Stimulated activated CD8-positive, alpha-beta memory T cell treated with anti-CD3 and anti-CD28 coated beads, Interleukin-4, amount 100 ng/mL, for 1 hour (primary cell): ENCODE measurements at places on chromosomes 7 and 10.

DNA sequence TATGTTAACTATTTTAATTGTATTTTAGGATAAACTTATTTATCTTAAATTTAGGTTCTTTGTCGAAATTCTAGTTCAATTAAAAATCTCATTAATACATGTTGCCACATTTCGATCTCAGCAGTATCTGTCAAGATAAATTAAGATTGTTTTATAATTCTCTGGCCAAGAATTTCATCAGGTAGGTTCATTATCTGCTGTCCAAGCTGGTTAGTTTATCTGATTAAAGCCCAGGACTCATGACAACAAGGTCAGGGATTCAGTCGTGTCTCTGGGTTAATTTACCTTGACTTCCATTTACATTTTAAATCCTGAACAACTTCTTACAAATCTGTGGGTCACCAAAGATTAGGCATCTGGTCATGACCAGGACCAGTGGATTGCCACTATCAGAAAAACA is 7.6 kb downstream of the STEAP4 start:
- no peak for DNase-seq

GRCh38 chr7:148483515-148484308 is 106.9 kb upstream of the C7orf33 start:
- DNase-seq = no peak

DNA sequence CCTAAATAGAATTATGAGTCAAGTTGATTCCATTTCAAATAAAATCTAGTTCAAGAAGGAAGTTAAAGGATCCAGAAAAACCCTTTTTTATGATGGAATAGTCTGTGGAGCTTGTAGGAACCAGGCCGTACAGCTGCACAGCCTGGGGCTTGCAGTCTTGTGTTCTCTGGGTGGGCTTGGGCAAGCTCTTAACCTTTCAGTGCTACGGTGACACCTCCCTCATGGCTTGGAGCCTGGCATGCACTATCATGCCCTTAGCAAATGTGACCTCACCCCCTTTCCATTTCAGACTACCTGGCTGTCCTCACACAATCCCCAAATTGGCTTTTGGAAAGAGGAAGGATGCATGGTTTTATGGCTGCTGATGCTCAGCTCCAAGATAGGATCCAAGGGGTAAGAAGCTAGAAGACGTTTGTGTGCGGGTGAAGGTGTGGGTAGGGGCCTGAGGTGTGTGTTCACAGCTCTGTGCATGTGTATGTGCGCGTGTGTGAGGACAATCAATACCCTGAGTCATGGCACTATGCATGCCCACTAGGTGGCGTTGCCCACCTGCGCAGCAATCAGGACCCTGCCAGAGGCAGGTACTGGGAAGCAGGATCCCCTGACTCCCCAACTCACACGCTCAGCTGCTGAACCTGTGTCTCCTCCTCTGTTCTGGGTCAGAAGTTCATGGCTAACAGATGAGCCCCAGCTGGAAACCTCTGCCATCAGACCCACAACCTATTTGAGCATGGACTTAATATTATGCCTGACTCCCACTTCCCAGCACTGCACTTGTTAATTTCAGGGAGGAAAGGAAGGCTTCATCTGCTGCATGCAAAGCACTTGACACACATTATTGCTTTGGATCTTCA is 113.4 kb downstream of the PTPN20 start:
- DNase-seq = peak; percentile 11

DNA sequence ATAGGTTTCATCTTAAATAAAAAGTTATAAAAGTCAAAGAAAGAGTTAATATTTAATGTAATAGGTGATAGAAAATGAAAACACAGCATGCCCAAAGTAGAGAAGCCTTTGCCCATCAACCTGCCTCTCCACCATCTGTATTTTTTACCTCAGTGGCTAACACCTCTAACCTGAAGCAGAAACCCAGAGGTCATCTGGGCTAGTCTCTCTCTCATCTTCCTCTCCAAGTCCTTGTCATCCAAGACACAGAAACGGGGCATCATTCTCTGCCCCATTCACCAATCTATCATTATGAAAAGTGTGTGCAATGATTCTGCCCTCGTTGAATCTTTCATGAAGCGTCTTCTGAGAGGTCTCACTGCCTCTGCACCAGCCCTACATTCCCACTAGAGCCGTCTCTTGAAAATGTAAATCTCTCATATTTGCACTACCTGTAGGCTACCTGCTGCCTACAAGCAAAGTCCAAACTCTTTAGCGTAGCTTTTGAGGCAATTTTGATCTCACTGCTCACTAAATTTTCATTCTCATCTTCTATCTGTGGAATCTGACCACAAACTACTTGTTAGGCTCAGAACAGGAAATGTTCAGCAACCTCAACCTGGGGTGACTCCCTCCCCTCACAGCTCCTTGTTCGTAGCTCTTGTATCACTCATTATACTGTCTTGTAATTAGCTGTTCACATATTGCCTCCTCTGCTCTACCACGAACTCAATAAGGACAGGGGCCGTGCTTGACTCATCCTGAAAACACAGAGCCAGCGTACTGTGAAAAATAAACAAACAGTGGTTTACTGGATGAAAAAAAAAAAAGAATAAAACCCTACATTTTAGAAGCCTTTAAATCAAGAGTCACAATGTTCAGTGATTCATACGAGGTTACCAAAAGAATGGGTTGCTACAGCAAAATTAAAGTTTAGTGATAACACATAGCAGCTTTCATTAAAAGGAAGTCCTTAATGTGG is 83.1 kb downstream of the CTNNA3 start:
- DNase-seq = no peak

DNA sequence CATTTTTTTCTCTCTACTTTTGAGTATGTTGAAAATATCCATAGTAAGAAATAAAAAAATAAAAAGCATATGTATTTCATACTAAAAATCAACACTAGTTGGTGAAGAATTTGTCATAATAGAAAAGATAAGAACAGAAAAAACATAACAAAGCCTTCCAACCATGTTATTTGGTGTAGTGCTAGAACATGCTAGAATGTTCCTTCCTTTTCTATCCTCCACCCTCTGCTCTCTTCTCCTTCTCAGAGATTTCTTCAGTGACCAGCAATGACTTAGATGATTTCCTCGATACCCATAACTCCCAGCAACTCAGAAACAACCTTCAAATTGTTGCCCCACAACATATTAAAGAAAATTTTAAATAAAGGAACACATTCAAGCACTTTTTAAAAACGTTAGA is 2.6 kb downstream of the ZC3HAV1 start:
- DNase-seq = no peak

- no peak for DNase-seq
Measured at GRCh38 chr10:21724687-21725367, 190.8 kb downstream of the MLLT10 start.

GRCh38 chr10:121813211-121813815 is 114.5 kb downstream of the ATE1 start:
- DNase-seq = no peak

- no peak for DNase-seq
Measured at GRCh38 chr10:87862679-87863052, 667 bp downstream of the KLLN start.

- no peak for DNase-seq
Measured at GRCh38 chr7:110938165-110938564, 152.8 kb upstream of the LRRN3 start.

GRCh38 chr7:91671245-91671644 is 209.3 kb downstream of the MTERF1 start:
- no peak for DNase-seq

DNA sequence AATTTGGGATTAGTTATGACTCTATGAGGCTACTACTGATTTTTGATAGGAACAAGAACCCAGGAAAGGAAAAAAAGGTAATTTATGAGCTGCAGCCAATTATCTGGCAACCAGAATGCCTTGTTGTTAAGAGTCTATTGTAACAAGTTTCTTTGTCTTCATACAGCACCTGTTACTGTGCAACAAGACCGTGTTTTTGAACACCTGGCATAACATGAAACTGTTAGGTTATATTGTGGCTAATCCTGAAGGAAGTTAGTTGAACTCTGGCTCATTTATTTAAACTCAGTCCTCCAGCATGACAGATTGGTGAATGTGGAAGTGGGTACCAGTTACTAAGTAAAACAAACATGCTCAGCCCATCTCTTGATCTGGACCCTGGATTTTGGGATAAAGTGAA is 33.0 kb downstream of the RALA start:
- no peak for DNase-seq

DNA sequence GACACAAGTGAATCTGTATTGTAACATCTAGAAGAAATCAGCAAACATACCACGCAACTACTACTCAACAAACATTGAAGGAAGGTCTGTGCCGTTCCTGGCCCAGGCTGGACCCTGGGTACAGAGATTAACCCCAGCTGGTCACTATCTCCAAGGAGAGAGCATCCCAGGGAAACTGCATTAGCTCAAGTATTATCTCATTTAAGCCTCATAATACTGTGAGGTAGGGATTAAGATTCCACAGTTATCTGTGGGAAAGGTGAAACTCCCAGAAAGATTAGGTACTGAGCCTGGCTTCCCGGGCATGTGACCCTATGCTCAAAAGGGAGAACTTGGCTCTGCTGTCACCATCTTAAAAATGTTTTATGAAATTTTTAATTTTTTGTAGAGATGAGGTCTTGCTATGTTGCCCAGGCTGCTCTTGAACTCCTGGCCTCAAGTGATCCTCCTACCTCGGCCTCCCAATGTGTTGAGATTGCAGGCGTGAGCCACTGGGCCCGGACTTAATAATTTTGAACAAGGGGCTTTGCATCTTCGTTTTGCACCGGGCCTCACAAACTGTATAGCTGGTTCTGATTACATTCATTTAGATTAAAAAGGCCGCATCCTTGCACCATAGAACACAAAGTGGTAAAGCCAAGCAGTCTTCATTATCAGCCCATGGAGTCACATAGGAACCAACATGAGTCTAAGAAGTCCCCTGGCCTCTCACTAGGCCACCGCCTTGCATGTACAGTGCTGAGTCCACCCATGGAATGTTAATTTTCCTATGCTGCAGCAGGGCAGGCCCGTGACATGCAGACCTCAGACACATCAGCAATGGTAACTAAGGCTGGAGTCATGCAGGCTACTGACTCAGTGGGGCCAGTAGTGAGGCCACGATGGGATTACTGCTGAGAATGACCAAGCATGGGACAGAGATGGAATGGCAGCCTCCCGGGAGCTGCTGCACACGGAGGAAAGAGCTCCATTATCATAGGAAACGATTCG is 5.5 kb upstream of the CTBP2 start:
- no peak for DNase-seq

DNA sequence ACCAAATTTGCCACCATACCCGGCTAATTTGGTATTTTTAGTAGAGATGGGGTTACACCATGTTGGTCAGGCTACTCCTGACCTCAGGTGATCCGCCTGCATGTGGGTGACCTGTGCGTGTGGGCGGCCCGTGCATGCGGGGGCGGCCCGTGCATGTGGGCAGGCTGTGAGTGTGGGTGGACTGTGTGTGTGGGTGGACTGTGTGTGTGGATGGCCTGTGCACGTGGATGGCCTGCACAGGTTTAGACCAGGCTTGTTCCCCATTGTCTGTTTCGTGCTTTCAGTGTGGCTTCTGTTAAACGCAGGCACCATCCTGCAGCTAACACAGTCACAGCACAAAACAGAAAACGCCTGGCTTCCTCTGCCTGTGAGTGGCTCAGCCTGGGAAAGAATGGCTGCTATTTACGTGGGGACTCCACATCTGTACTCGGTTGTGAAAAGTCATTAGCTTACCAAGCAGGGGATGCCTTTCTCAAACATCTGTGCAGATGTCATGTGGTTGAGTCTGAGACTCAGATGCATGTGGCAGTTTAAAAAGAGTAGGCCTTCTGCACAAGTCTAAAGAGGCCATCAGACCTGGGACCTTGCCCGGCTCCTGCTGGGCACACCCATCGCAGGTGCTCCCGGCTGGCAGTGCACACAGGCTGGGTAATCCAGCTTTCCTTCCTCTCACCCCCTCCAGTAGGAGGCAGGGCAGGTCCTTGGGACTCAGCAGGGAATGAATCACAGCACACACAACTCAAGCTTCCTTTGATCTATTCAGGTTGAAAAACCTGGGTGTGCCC is 91.6 kb downstream of the COBL start:
- no peak for DNase-seq

- DNase-seq = no peak
Measured at GRCh38 chr7:129083525-129083924, 28.6 kb upstream of the TNPO3 start.

- DNase-seq = no peak
Measured at GRCh38 chr10:64726466-64726865, 1205.3 kb downstream of the REEP3 start.

DNA sequence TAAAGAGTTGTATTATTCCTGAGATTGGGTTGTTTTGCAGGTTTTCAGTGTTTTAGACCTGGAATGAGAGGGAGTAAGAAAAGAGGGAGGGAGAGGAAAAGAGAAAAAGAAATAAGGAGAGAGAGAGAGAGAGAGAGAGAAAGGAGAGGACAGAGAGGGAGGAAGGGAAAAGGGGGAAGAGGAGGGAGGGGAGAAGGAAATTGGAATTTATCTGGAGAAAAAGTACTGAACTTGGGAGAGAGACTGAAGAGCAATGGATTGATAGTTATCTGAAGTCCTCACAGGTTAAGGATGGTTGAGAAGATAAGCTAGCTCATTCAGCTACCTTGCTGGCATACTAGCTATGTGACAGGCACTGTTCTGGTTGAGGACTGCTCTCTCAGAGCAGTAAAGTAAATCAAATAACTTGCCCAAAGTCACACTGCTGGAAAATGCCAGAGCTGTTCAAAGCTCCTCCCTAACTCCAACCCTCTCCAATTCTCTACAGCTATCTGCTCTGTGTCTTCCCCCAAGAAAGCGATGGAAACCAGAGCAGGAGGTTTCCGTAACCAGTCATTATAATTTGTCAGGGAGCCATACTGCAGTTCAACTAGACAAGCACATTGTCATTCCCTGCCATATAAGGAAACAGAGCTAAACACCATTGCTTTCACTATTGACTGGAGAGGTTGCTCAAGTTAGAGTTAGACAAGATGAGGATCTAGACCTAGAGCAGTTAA is 10.7 kb downstream of the CALD1 start:
- DNase-seq = no peak

DNA sequence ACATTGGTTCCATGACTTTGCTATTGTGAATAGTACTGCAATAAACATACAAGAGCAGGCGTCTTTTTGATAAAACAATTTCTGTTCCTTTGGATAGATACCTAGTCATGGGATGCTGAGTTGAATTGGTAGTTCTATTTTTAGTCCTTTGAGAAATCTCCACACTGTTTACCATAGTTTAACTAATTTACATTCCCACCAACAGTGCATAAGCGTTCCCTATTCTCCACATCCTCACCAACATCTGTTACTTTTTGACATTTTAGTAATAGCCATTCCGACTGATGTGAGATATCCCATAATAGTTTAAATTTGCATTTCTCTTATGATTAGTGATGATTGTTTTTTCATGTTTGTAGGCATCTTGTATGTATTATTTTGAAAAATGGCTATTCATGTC is 707.0 kb downstream of the SORCS1 start:
- no peak for DNase-seq

GRCh38 chr7:140417456-140418155 is 13.7 kb downstream of the RAB19 start:
- no peak for DNase-seq

DNA sequence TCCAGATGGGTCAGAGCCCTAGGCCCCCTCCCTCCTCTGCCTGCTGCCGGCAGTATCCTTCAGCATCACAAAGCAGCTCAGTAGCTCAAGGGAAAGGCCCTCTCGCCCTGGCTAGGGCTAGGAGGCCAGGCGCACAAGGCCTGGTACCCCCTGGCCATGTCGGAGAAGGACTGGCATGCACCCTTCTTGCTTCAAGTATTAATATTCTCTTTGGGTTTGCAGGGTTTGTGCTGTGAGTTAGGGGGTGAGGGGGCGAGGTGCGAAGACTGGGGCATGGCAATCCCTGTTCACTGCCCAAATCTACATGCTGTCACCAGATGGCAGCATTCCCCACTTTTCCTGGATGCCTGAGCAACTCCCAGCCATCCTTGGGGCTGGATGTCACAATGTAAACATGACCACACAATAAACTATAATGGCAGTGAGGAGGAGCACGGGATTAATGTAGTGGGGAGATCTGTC is 105.2 kb downstream of the NEURL1 start:
- no peak for DNase-seq
